ENCODE measurements at places on chromosomes 3 and 15.

GRCh38 chr3:62554264-62554799 lies 181.0 kb upstream of the FEZF2 start:
- DNase-seq: no peak

- DNase-seq: no peak
These were observed 32.9 kb upstream of the MTMR10 start for GRCh38 chr15:31024330-31024729.

DNA sequence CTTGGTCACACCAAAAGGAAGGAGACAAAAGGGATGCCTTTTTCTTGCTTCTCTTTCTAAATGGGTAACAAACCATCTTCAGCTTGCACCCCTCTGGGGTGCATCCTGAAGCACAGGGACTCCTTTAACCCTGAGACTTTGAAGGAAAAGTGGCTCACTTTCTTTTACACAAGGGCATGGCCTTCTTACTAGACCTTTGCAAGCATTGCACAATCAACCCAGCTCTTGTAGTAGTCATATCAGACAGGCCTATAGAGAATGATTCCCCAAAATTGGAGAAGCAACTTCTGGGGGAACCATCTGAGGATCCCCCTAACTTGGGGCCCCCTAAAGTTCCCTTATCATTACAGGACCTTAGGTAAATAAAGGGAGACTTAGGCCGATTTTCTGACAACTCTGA lies 56.1 kb upstream of the GK5 start:
- no peak for DNase-seq

- no peak for DNase-seq
These were observed 103.6 kb upstream of the THSD4 start for GRCh38 chr15:71011503-71012155.

- DNase-seq: no peak
These were observed 56.5 kb upstream of the GATA2 start for GRCh38 chr3:128549283-128550112.

- no peak for DNase-seq
These were observed 280.8 kb upstream of the LRRFIP2 start for GRCh38 chr3:37455181-37455580.

DNA sequence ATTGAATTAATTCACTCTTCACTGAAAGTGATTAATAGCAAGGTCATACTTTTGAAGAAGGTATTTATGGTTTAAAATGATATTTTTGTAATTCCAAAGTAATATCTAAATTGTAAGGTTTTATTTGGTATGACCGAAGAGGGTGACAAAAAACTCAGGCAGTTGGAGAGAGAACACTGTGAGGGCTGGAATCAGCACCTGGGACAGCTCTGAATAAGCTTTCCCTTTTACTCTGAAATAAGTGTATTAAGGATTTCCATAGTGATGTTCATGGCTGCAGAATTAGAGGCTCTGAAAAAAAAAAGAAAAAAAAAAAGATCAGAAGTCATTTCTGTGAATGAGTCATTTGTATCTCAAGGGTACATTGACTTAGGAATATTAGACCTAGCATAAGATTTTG lies 299.5 kb downstream of the IL5RA start:
- DNase-seq: no peak

DNA sequence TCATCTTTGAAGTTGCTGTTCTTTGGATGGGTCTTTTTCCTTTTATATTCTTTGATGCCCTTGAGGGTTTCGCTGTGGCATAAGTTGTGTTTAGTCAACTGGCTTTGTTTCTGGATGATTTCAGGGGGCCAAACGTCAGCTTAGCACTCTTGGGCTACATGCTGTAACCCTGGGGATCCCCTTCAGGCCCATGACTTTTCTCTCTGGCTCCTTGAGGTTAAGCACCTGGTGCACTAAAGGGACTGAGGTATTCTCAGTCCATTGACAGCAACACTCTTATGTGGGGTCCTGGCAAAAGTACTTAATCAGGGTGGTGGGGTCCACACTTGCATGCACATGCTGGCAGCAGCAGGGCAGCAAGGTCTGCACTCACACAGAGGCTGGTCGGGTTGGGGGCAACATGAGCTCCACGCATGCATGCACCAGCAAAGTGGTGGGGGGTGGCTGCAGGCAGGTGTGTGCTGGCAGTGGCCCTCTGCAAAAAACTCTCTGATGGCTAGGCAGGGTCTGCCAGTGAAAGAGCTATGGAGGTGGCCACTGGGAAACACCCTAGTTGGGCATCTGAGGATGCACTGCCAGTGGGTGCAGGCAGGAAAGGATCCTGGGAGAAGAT lies 38.1 kb upstream of the CD200R1L start:
- DNase-seq: no peak

GRCh38 chr3:132380920-132381319 lies 36.4 kb upstream of the DNAJC13 start:
- DNase-seq: no peak

Data from activated CD4-positive, alpha-beta T cell treated with anti-CD3 and anti-CD28 coated beads, Interleukin-2, amount 50 U/mL, for 16 hours (primary cell).